ENCODE measurements at places on chromosomes 7 and 10.

DNA sequence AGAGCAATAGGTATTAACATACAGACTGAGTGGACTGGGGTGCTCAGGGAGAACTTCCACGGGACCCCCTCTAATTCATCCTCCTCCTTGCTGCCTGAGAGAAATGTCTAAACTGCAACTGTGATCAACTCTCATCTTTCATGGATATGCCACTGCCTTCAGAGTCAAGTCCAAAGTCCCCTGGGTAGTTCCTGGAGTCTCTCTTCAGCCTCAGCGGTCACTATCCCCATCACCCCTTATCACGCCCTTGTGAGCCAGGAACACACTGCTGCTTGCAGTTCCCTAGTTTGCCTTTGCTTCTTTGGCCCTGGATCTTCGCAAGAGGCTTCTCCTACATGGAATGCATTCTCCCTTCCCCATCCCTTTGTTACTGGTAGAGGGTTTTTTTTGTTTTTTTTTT, 58.7 kb upstream of the AUTS2 start:
- DNase-seq = no peak

DNA sequence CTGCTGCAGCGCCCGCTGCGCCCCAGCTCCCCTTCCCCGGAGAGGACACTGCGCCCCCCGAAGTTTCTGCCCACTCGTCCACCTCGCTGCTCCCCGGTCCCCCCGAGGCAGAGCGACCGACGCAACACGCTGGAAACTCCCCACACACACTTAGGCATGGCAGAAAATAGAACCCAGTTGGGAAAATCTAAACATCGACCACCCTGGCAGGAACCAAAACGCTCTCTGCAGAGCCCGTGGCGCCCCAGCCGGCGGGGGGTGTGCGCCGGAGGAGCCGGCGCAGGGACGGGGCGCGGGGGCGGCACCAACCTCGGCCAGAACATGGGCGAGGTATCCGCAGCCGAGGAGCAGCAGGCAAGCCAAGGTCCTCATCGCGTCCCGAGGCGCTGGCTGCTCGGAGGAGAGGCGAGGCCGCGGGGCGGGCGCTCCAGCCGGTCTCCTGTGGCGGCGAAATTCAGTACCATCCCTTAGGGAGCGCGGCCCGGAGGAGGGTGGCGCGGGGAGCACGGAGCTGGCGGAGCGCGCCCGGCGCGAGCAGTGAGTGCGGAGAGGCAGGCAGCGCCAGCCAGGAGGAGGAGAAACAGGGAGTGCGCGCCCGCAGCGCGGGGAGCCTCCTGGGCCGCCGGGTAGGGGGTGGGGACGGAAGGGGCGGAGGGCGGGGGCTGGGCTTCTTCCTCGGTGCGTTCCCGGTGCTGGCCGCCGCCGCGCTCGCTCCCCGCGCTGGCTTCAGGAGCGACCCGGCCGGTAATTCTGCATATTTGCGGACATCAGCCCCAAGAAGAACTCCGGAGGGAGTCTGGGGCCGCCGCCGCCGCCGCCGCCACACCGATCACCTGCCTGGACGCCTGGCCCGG, 789 bp downstream of the PDGFA start:
- peak; percentile 43 for DNase-seq

DNA sequence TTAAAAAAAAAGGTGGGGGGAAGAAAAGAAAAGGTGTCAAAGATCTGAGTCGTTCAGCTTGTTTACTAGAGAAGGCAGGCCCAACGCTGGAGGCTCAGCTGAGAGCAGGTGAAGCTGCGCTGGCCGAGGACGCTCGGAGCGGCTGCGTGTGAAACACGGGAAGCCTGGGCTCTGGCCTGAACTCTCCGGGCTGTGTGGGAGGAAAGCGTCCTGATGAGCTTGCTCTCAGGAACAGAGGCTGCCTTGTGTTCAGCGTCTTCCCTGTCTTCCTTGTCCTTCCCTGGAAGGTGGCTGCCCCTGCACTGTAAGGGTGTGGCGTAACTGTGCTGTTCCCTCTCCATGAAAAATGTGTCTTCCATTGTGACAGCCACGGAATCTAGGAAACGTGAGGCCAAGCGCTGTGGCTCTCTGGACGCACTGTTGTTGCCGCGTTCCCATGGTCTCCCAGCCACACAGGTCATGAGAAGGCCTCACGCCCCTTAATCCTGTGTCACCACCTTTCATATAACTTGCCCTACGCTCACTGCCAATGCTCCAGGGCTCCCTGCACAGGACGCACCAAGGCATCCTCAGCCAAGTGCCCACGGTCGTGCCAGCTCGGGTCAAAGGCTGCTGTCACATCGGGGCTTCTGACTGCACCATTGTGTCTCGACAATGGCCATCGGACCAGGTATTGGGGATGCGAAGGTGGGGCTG, 15.8 kb downstream of the IL15RA start:
- DNase-seq = no peak

DNA sequence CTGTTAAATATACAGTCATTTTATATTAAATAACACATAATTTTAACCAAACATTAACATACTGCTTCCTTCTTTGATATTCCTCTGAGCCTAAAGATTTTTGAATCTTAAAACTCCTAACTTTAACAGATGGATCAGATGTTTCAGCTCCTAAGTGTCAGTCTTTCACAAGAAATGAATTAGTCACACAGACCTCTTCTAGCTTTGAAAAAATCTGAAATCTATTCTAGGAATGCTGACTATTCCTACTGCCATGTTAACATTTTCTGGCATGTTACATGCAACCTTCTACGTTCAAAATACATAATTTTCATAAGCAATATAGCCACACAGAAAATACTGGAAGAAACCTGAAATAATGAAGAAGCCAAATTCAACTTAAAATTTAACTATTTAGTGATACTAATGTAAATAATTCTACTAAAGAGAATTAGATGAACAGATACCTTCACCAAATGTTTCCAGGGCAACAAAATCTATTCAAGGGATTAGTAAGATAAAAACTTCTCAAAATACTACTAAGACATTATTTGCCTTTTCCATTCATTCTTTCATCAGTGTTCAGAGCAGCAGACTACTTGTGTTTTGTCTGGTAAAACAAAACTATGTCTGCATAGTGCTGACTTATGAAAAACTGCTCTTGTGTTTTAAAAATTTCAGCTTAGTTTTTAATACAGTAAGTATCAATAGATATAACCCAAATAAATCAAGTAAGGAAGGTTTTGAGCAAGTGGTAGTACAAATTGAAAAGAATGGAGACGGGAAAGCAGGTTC, 9.2 kb downstream of the JMJD1C start:
- no peak for DNase-seq

DNA sequence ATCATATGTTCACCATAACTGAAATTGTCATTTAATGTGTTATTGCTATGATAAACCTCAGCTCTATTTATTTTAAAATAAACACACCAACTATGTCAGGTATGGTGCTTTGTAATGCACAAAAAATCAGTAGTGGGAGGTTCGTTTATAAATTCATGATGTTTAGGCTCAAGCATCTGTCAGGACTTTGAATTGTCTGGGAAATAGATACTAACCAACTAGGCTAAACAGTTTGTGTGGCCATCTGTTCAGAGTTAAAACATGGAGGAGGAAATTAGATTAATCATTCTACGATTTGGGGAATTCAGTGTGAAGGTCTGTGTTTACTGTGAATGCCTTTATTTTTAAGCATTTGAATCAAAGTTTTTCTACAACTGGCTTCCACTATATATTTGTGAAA, 212.6 kb upstream of the FZD8 start:
- DNase-seq = no peak

GRCh38 chr7:140621401-140622021, 19.1 kb downstream of the DENND2A start:
- no peak for DNase-seq

DNA sequence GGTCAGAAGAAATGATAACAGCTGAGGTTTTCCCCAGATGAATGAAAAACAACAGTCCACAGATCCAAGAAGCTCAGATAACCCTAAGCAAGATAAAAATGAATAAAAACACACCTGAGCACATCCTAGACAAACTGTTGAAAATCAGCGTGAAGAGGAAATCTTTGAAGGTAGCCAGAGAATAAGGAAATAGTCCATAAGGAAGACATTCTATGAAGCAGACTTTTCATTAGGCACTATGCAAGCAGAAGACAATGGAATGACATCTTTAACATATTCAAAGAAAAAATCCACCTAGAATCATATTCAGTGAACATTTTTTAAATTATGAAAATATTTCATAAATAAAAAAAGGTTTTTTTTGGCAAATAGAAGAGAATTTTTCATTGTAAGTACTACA, 15.1 kb upstream of the IL15RA start:
- DNase-seq = no peak

- no peak for DNase-seq
Measured at GRCh38 chr7:36284456-36285090, 105.1 kb upstream of the ANLN start.

DNA sequence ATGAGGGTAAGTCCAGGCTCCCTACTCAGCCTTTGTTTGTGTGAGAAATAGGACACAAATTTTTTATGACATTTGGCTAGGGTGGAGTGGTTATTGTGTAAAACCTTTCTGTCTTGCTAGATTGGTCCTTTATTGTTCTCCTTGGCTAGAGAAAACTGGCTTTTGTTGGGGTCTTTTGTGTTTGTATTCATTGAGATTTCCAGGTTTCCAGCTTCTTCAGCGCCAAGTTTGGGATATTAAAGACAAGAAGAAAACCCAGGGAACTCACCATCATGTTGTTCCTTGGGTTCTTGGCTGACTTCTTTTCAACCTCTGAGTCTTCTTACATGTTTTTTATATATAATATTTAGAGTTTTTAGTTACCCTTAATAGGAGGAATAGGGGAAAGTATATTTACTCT, 310.0 kb downstream of the HPSE2 start:
- no peak for DNase-seq

DNA sequence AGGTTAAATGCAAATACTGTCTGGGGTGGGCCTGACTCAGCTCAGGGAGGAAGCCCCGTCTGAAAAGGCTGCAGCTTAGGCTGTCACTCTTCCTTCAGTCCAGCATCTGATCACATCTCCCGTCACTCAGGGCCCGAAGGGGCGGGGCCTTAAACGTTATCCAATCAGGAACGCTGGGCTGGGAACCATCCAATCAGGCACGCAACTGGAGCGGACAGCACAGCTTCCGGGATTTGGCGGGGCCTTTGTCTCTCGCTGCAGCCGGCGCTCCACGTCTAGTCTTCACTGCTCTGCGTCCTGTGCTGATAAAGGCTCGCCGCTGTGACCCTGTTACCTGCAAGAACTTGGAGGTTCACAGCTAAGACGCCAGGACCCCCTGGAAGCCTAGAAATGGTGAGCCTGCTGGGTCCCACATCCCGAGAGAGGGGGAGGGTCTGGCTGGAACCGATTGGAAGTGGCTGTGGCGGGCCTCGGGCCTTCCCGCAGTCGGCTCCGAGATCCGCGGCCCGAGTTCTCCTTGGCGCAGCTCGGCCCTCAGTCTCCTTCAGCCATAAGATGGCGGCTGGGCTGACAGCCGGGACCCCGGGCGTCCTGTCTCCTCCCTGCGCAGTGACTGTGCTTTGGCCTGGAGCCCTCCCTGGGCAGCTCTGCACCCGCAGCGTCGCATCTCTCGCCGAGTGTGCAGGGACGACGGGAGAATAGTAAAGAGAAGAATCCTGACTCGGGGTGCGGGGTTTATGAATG, at the start of gene ZNF92:
Gene ZNF92 (plus strand): TSS at position 248 of the 744 bp plus-strand sequence. CDS start 143 bp downstream, at position 391.
- DNase-seq = peak; percentile 92

DNA sequence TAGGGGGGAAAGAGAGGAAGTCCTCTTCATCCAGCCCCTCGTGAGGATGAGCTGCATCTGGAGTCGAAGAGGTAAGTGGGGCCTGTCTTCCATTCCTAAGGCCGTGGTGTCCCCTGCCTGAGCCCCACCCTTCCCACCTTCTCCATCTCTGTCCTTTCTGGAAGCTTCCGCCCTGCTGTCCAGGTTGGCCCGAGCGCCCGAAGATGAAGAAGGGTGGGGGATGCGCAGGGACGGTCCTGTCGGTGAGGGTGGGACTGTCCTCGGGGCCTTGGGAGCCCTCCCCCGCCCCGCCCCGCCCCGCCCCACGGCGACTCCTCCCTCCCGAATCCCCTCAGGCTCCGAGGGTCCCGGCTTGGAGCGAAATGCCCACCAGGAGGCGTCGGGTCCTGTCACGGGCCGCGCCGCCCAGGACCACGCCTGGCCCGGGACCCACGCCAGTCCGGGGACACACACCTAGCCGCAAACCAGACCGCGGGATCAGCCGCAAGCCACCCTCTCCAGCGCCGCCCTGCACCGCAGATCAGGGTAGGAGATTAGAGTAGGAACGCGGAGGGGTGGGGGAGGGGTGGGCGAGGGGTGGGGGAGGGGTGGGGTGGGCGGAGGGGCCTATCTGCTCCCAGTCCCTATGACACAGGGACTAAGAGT, 15.3 kb downstream of the GPRIN2 start:
- no peak for DNase-seq

DNA sequence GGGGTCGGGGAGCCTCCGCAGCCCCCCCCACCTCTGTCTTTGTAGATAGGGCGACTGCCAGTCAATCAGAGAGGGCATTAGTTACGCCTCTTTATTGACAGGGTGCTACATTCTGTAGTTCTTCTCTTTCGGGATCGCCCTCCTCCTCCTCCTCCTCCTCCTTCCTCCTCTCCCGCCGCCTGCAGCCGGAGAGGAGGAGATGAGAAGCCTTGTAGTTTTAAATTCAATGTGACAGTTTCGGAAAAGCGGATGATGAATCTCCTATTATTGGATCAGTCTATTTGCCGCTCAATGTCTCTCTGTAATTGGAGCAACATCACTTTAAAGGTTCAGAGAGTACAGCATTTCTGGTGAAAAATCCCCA, 587 bp upstream of the UNCX start:
- DNase-seq = no peak

DNA sequence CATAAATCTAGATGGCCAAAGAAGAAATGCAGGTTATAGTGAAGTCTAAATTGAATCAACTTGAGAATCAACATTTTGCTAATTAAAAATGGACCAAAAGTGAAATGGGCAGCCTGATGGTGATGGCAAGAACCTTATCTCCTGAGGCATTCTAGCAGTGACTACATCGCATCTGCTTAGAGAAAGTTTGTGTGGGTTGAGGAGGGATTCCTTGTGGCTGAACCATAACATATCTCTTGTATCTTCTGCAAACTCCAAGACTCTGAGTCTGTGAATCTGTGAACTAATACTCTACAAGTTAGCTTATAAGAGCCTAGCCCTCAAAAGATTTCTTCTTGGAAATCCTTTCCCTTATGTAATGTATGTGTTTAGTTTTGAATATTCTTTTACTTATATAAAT, 85.6 kb downstream of the PRKG1 start:
- DNase-seq = no peak

- no peak for DNase-seq
Measured at GRCh38 chr10:130744631-130745030, 566.9 kb downstream of the TCERG1L start.

DNA sequence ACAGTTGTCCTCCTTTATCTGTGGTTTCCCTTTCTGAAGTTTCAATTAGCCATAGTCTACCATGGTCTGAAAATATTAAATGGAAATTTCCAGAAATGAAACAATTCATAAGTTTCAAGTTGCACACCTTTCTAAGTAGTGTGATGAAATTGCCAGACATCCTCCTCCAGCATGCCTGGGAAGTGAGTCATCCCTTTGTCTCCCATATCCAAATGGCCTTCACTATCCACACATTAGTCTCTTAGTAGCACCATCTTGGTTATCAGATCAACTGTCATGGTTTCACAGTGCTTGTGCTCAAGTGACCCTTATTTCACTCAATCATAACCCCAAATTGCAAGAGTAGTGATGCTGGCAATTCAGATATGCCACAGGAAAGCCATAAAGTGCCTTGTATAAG, 83.4 kb upstream of the PPP1R9A start:
- no peak for DNase-seq

GRCh38 chr10:57785546-57785945, 482.1 kb downstream of the IPMK start:
- no peak for DNase-seq

GRCh38 chr7:17150018-17150417, 148.4 kb upstream of the AHR start:
- DNase-seq = no peak

GRCh38 chr7:155883491-155884224, 71.4 kb upstream of the SHH start:
- DNase-seq = no peak

Data from stimulated activated CD4-positive, alpha-beta T cell treated with anti-CD3 and anti-CD28 coated beads, Interleukin-2, amount 100 ng/mL, for 48 hours (primary cell).